Lung microvascular endothelial cell (primary cell): ENCODE measurements at places on chromosomes 5 and 9.

GRCh38 chr9:71761938-71762353 is 6.4 kb downstream of the CEMIP2 start:
- DNase-seq = no peak

DNA sequence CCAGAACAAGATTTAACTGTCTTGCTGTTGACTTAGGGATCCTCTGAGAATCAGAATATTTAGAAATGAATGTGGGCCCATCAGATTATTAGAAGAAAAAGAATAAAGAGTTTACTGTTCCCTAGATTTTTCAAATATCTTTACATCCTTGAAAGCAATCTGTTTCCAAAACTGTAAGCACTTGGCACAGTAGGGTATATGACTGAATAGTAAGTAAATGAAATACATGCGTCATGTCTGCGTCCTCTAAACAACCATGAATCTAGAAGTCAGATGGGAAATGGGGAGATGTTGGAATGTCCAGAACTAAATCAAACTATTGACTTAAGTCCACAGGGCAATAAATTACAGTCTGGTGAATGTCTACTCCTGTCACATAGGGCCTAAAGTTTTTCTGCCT is 26.1 kb downstream of the TTC23L start:
- DNase-seq = no peak

DNA sequence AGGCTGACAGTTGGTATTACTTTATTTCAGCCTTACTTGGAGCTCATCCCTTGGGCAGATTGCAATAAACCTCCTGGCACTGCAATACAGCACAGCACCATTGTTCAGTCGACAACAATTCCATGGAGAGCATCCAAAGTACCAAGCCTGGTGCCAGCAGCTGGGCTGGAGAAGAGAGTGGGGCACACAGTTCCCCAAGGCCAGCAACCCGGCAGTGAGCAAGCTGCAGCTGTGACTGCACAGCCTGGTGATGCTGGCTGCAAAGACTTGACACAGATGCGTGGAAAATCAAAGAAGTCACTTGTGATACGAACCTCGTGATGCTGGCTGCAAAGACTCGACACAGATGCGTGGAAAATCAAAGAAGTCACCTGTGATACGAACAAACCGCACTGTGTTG is 125.4 kb downstream of the ATPSCKMT start:
- DNase-seq = no peak

GRCh38 chr5:77171141-77171910 is 39.2 kb upstream of the PDE8B start:
- DNase-seq = no peak

DNA sequence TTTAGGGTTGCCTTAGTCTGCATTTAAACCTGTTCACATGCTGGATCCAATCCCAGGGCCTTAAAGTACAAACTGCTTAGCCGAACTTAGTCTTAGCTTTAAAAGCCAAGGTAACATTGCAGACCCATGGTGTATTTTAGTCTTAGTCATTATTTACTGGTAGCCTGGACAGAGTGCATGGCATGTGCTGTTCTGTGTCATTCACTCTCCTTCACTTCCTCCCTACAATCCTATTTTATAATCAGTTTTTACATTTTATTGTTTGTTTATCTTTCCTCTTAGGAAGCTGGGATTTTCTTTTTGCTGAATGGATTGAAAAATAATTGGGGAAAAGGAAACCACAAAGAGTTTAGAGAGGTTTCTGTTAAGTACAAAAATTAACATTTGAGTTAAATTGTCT is 29.4 kb upstream of the TAL2 start:
- DNase-seq = peak; percentile 18

GRCh38 chr9:29928072-29928471 is 2354.8 kb upstream of the C9orf72 start:
- DNase-seq = no peak

- peak; percentile 31 for DNase-seq
These were observed 10.3 kb downstream of the FST start for GRCh38 chr5:53490747-53491146.

GRCh38 chr5:58241389-58241788 is 218.5 kb downstream of the PLK2 start:
- DNase-seq = peak; percentile 73

DNA sequence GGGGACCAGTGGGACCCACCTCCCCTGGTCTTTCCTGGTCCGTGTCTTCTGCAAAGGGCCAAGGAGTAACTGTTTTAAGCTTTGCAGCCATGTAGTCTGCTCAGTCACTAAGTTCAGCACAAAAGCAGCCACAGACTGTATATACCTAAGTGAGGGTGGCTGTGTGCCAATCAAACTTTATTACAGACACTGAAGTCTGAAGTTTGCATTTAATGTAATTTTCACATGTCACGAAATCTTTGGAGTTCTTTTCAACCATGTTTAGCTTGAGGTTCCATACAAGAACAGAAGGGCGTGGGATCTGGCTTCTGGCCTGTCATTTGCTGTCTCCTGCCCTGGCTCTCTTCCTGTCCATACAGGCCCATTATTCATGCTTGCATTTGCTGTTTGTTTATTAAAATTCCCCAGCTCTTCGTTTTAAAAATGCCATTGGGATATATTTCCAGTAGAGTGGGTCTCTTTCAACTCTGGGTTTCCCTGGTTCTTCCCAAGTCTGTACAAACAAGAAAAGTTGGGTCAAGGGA is 64.2 kb upstream of the ECM2 start:
- DNase-seq = peak; percentile 31

DNA sequence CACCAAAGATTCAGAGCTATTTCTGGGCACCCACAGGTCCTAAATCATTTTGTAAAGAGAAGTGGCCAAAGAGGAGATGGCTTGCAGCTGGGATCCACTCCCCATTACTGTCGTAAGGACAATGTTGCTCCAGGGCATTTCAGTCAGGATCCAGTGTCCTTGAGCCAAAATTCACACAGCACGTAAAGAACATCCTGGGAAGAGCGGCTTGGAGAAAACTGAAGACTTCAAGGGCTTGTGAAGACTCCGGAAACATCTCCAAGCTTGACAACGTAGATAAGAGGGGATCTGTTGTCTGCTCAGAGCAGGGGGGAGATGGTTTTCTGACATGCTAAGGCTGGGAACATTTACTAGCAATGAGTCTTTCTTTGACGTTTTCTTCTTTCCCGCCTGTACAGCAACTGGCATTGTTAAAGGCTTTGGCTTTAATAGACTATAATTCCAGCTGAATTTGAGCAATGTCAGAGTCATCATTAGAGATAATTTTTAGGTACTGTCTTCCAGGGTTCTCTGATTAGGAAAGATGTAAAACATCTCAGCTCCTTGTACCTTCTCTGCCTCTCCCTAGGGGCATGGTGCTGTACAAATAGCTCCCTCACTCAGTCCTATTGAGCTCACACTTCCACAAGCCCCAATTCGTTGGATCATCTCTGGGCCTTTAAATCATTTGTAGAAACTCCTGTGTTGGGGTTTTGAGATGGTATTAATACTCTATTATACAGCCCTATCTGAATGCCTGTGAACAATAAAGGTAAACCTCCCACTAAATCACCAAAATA is 39.7 kb downstream of the EGFLAM start:
- no peak for DNase-seq

GRCh38 chr9:107290619-107291018 is 7.5 kb downstream of the RAD23B start:
- DNase-seq = no peak

DNA sequence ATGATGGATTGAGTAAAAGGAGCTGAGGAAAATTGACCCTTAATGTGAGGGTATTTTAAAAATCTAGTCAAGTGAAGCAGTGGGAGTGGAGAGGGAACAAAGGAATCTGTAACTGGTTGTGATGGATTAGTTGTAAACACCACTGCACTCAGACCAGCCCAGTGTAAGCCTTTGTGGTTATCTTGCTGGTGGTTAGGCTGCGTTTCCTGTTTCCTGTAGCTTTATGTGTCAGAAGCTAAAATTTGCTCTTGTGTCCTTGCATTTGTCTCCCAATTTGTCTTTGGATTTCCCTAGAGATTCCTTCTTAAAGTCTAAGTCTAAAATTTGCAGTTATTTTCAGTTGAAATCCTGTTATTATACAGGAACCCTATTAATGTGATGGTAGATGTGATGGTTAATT is 6.3 kb downstream of the IFNA21 start:
- DNase-seq = peak; percentile 67
